ENCODE measurements at places on chromosomes 11 and 22.

GRCh38 chr22:29121124-29121523, 48.3 kb downstream of the KREMEN1 start:
- DNase-seq = no peak

DNA sequence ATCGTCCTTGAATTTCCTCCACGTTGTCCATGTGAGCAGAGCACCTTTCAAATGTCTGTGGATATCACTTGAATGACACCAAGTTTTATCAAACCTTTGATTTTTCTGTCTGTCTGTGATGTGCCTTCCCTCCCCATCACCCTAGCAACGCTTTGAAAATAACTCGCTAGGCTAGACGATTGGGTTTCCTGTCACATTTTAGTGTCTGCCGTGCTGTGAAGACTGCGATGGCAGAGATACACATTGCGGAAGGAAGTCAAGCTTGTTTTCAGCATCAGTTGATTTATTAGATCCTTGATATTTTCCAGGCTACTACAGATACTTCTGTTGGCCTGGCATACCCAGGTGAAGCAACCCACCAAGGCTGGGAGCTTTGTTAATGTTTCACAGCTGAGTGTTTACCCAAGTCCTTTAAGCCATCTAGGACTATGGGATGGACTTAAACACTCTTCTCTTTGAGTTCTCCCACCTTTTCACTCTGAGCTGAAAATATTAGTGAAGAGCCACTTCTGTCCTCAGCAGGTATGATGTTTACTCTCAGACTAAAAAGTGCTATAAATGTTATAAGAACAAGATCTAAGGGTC, 93.6 kb upstream of the CD44 start:
- DNase-seq = peak; percentile 32

- DNase-seq = peak; percentile 88
These were observed 55.3 kb upstream of the FBXO3 start for GRCh38 chr11:33829430-33830141.

GRCh38 chr11:88282747-88283515, 54.6 kb downstream of the CTSC start:
- no peak for DNase-seq

DNA sequence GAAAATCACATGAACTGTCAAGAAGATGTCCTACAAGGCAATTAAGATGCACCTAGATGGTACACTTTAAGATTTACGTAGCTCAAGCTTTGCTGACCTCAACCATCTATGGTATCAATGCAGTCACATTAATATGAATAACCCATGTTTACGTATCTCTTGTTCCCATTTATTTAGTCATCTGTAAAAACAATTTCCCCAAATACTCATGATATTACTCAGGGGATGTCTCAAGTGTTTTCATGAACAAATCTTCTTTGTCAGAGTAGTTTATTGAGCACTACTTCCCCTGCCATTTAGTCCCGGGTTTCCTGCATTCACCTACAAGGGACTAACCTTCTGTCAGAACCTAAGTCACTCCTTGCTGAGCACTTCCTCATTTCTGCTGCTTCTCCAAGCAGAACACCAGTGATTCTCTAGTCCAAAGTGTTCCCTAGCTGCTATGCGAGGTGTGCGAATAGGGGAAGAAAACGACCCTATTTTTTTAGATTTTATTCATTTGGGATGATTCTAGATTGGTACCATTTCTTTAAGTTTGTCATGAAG, 554.3 kb upstream of the LRRC4C start:
- DNase-seq = no peak

- DNase-seq = no peak
These were observed 129.7 kb downstream of the TRIM44 start for GRCh38 chr11:35792148-35792845.

GRCh38 chr22:23218867-23219251, 38.5 kb downstream of the BCR start:
- DNase-seq = no peak

GRCh38 chr22:45969414-45969799, 7.6 kb downstream of the WNT7B start:
- DNase-seq = no peak

- no peak for DNase-seq
These were observed 194.3 kb downstream of the SWAP70 start for GRCh38 chr11:9858218-9858617.

DNA sequence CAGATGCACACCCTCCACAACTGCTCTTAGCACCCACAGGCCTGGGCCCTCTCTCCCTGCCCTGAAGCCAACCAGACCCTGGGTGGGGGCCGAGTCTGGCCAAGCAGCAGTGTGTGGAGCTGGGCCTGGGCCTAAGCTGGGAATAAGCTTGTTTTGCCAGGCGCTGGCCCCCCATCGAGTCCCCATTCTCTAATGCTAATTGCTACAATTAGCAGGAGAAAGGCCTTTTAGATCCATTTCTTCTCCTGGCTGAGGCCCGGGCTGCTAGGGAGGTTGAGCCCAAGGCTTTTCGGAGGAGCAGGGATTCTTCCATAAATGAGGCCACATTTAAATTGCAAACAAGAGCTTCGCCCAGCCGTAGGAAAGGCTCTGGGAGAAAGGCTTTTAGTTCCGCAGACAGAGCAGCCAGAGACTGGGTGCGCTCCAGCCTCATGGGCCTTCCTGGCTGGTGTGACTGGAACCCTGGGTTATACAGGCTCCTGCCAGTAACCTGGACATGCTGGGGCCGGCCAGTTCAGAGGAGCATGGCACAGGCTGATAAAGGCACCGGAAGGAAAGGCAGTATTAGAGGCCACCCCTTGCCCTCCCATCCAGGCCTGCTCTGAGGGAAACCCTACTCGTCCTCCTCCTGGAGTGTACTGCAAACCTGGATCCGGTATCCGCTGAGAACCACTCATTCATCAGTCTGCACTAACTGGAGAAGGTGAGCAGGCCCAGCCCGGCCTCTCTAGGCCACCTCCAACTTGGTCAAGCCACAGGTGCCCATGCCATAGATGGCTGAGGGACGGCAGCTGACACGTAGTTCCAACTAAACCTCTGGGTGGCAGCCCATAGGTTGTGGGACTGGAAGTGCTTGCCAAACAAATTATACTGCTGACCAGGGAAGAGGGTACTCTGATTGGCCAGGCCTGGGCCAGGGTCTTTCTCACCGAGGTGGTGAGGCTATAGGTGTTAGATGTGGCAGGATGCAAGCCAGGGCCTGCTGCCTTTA, 6.2 kb downstream of the KCNQ1OT1 start:
- no peak for DNase-seq

DNA sequence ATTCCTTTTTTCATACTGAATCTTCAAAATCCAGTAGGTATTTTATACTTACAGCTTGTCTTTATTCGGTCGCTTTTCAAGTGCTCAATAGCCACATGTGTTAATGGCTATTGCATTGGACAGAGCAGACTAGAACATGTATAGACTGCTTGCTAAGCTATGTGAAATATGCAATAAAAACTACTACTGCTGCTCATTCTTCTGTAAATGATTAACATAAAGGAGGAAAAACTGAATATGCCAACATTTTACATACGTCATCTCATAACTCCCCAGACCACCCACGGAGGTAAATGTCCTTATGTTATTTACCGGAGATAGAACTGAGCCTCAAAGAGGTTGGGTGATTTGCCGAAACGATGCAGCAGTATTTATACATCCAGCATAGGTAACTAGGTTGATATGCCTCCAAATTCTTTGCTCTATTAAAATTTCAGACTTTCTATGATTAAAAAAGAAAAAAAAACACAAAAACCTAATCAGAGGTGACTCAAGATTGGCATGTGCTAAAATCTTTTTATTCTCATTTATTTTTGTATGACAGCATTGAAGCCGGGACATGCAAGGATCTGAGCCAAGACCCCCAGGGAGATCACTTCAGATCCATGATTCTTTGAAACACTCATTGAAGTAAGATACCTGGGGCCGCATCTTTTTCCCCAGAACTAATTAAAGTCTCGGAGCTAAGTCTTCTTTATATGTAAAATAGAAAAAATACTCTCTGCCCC, 78.5 kb upstream of the OR5AK2 start:
- no peak for DNase-seq

DNA sequence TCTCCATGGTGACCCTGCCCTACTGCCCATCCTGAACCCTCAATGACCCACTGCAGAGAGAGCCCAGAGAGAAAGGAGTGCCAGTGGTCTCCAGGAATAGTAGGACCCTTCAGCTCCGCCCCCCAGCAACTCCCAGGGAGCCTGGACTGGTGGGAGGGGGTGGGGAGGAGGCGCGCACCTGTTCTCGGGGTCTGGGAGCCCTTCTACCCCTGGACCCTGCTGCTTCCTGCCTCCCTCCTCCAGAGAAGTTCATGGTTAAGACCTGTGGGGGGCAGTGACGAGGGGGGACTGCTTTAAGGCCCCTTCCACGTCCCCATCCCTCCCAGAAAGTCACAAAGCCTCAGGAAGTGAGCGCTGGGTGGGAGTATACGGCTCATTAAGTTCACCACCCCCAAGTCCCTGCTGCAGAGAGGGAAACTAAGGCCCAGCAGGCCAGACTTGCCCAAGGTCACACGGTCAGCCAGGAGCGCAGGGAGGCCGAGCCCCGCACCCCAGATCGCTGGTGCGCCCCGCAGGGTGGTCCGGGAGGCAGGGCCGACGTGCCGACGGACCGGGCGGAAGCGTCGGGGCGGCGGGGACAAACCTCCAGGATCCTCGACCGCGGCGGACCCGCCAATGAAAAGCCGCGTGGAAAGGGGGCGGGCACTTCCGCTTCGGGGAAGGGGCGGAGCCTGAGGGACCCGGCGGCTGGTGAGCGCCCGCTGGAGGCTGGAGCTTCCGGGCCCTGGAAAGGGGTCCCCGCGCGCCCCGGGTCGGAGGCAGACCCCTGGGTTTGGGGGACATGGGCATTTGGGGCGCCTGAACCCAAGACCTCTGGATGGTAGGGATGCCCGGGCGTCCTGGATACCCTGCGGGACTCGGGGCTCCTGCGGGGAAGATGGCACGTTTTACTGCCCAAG, at the start of the genes NUDT22 and TRPT1:
Gene NUDT22, plus strand, starts transcription at position 667 of the 899 bp plus-strand sequence. CDS start 379 bp downstream, outside the sequence.
Gene TRPT1, minus strand, starts transcription at position 579 of the 899 bp plus-strand sequence. Its CDS starts 326 bp downstream, at position 253.
- peak; percentile 95 for DNase-seq

All from GM20000 (cell line).